ENCODE measurements at places on chromosomes 1 and 21. TPM values are rescaled to one million over a fixed set of nuclear protein-coding genes. Genes with fewer than 3 reads are reported as not detected.

DNA sequence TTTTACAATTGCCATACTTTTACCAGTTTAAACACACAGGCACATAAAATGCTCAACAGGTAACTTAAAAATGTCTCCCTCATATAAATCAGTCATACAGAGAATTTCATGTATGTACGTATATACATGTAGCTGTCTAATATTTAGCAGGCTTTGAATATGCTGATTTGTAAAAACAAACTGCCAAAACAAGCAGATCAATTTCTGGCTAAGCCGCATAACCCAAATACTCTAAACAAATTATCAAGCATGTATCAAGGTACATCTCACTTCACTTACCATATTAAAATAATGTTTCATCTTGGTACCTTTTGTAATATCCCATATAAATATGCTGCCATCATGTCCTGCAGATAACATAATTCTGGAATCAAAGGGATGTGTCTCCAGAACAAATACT, 43.8 kb downstream of the BRWD1 start:
- peaks cover 98% of the 10 kb centered on the region for H3K36me3 ChIP-seq
- DNase-seq = no peak
- H3K27ac ChIP-seq = no peak overlapping the region
- no peaks in the 10 kb centered on the region for H3K4me1 ChIP-seq

- H3K4me3 ChIP-seq = peak within 1 kb of the TSS; percentile 31
- DNase-seq = peak; percentile 93
- peaks cover 43% of the 10 kb centered on the region for H3K27me3 ChIP-seq
- no peak within 1 kb of the TSS for H3K27ac ChIP-seq
These were observed at the start of gene G0S2 for GRCh38 chr1:209674957-209675564. TSS of gene G0S2 (plus strand) at chr1:209675412. CDS start at chr1:209675685, 273 bp downstream.

DNA sequence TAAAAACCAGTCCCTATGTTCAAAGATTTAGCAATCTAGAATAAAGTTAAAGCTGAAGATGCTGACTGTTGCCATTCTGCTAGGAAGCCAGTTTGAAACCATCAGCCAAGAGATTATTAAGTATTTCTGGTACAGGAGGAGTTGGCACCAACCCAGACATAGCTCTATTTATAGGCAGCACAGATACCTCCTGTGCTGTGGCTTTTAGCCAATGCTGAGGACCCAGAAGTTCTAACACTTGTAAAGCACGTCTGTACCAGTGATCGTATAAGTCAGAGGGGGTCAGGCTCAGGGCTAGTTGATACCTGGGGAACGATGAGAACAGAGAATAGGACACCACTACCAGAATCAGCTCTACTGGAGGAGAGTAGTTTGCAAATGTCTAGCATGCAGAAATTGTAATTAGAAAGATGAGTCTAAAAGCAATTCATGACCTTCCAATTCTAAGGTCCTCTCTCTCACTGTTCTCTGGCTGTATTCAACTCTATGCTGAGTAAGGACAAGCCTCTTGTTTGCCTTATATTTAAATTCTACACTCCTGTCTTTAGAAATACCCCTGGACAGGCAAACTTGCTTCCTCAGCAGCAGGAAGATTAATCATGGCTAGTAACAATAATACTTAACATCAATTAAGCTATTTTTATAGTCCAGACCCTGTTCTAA, 96.8 kb upstream of the PALMD start:
- H3K4me3 ChIP-seq = no peak overlapping the region
- no peaks in the 10 kb centered on the region for H3K4me1 ChIP-seq
- no peaks in the 10 kb centered on the region for H3K36me3 ChIP-seq
- H3K27me3 ChIP-seq = no peaks in the 10 kb centered on the region
- H3K27ac ChIP-seq = no peak overlapping the region

DNA sequence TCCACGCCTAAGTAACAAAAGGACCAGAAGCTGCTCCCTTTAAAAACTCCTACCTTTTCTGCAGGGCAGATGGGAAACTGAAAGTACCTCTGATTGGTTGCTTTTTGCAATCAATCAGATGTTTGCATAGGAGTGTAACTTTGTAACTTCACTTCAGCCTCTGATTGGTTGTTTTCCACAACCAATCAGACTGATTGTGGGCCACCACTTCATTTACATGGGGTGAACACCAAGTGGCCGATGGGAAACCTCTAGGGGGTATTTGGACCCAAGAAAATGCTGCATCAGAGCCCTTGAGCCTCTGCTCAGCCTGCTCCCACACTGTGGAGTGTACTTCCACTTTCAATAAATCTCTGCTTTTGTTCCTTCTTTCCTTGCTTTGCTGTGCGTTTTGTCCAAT, 32.8 kb upstream of the CD1D start:
- peaks cover 3% of the 10 kb centered on the region for H3K4me1 ChIP-seq
- DNase-seq = no peak
- H3K4me3 ChIP-seq = no peak overlapping the region
- H3K27me3 ChIP-seq = peaks cover 6% of the 10 kb centered on the region
- H3K36me3 ChIP-seq = no peaks in the 10 kb centered on the region

- no peaks in the 10 kb centered on the region for H3K36me3 ChIP-seq
- H3K4me3 ChIP-seq = no peak overlapping the region
- H3K27me3 ChIP-seq = no peaks in the 10 kb centered on the region
These were observed 23.4 kb downstream of the PLEKHO1 start for GRCh38 chr1:150173141-150173585.

GRCh38 chr21:23162198-23162946, 2164.2 kb downstream of the NCAM2 start:
- no peak overlapping the region for H3K4me3 ChIP-seq
- H3K27me3 ChIP-seq = no peaks in the 10 kb centered on the region
- no peaks in the 10 kb centered on the region for H3K4me1 ChIP-seq
- no peak overlapping the region for H3K27ac ChIP-seq
- H3K36me3 ChIP-seq = no peaks in the 10 kb centered on the region

GRCh38 chr1:64019818-64020217, 183.6 kb upstream of the UBE2U start:
- DNase-seq = no peak
- no peaks in the 10 kb centered on the region for H3K4me1 ChIP-seq
- H3K4me3 ChIP-seq = no peak overlapping the region
- no peaks in the 10 kb centered on the region for H3K27me3 ChIP-seq
- peak overlapping the region; percentile 51 for H3K27ac ChIP-seq
- H3K36me3 ChIP-seq = no peaks in the 10 kb centered on the region

GRCh38 chr1:157734321-157734720, 33.8 kb upstream of the FCRL3 start:
- H3K27me3 ChIP-seq = no peaks in the 10 kb centered on the region
- no peaks in the 10 kb centered on the region for H3K36me3 ChIP-seq
- H3K27ac ChIP-seq = no peak overlapping the region
- H3K4me1 ChIP-seq = no peaks in the 10 kb centered on the region
- no peak for DNase-seq
- H3K4me3 ChIP-seq = no peak overlapping the region

DNA sequence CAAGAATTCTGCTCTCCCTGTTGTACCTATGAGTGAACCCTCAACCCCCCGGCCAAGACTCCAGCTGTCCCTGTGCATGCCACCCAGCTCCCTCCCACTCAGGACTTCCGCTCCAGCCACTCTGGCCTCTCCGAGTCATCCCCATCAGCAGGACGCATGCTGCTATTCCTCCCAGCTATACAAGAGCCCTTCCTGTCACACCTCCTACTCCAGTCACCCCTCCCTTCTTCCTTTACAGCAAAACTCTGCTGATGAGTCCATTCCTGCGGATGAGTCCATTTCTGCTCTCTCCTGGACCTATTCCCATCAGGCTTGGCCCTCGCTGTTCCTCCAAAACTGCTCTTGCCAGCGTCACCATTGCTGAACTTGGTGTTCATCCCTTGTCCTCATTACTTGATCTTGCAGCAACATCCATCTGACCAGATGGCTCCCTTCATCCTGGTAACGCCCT, 42.2 kb downstream of the H3-3A start:
- H3K36me3 ChIP-seq = no peaks in the 10 kb centered on the region
- peaks cover 19% of the 10 kb centered on the region for H3K4me1 ChIP-seq
- no peaks in the 10 kb centered on the region for H3K27me3 ChIP-seq
- H3K4me3 ChIP-seq = no peak overlapping the region

DNA sequence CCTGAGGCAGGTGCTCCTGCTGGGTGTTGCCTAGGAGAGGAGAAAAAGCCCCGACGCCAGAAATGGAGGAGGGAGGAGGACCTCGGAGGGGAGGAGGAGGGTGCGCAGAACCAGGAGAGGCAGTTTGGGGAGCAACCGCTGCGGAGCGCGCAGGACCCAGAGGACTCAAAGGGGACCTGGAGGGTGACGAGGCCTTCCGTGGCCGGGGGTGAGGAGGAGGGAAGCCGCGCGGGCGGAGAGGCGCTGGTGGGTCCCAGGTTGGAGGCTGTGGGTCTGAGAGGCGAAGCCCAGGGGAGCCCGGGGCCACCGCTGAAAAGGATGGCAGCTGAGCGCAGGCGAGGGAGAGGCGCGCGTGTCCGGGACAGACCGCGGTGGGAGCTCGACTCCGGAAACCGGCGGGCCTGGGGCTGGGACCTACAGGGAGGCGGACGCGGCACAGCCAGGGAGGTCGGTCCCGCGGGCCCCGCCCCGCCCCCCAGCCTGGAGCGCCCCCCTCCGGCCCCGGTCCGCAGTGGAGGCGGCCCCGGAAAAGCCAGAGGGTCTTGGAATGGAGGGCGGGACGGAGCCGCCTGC, 15.1 kb downstream of the RNF223 start:
- H3K27ac ChIP-seq = no peak overlapping the region
- H3K4me3 ChIP-seq = peak overlapping the region; percentile 51
- peaks cover 32% of the 10 kb centered on the region for H3K4me1 ChIP-seq
- H3K36me3 ChIP-seq = no peaks in the 10 kb centered on the region
- peaks cover 74% of the 10 kb centered on the region for H3K27me3 ChIP-seq

GRCh38 chr1:206587904-206588303, 24.4 kb downstream of the EIF2D start:
- H3K36me3 ChIP-seq = peaks cover 92% of the 10 kb centered on the region
- peaks cover 53% of the 10 kb centered on the region for H3K4me1 ChIP-seq
- no peaks in the 10 kb centered on the region for H3K27me3 ChIP-seq
- H3K4me3 ChIP-seq = no peak overlapping the region
- peak overlapping the region; percentile 3 for H3K27ac ChIP-seq

- H3K27ac ChIP-seq = peak overlapping the region; percentile 63
- H3K4me3 ChIP-seq = no peak overlapping the region
- peaks cover 63% of the 10 kb centered on the region for H3K4me1 ChIP-seq
- H3K36me3 ChIP-seq = no peaks in the 10 kb centered on the region
- no peak for DNase-seq
These were observed 865 bp upstream of the PTPN22 start for GRCh38 chr1:113872219-113872935.

GRCh38 chr21:31577271-31577670, 82.2 kb upstream of the SOD1 start:
- H3K36me3 ChIP-seq = no peaks in the 10 kb centered on the region
- no peaks in the 10 kb centered on the region for H3K4me1 ChIP-seq
- no peak for DNase-seq
- no peaks in the 10 kb centered on the region for H3K27me3 ChIP-seq

- no peaks in the 10 kb centered on the region for H3K36me3 ChIP-seq
- H3K4me3 ChIP-seq = no peak overlapping the region
- H3K4me1 ChIP-seq = no peaks in the 10 kb centered on the region
- H3K27ac ChIP-seq = no peak overlapping the region
- H3K27me3 ChIP-seq = no peaks in the 10 kb centered on the region
These were observed 149.4 kb downstream of the TRABD2B start for GRCh38 chr1:47847763-47848162.

DNA sequence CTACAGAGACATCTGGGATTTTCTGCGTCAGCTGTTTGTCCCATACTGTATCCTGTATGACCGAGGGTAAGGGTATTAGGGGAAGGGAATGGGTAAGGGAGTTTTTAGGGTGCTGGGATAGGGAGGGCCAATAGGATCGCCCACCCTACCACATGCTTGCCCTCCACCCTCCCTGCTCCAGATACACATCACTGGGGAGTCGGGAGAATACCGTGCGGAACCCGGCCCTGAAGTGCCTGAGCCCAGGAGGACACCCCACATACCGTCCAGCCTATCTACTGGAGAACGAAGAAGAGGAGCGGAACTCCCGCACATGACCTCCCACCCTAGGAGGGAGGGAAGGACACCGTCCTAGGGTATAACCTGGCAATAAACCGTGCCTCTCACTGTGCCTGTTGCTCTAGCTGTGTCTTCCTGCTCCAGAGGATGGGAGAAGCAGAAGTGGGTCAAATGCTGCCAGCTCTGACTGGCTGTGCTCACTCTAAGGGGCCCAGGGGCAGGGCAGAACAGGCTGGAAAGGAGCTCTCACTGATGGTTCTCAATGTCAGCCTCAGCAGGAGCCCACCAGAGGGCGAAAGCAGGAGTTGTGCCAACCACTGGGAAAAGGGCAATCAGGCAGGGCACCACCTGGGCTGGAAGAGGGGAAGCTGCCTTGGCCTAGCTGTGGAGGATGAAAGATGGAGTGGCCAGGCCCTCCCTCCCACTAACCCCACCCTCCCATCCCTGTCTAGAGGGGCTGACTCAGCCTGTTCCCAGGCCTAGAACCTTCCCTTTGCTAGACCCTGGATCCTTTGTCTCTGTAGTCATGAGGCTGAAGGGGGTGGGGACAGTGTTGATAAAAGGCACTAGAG, 440 bp upstream of the LENEP start:
- no peaks in the 10 kb centered on the region for H3K36me3 ChIP-seq
- H3K4me3 ChIP-seq = no peak overlapping the region
- no peaks in the 10 kb centered on the region for H3K27me3 ChIP-seq

DNA sequence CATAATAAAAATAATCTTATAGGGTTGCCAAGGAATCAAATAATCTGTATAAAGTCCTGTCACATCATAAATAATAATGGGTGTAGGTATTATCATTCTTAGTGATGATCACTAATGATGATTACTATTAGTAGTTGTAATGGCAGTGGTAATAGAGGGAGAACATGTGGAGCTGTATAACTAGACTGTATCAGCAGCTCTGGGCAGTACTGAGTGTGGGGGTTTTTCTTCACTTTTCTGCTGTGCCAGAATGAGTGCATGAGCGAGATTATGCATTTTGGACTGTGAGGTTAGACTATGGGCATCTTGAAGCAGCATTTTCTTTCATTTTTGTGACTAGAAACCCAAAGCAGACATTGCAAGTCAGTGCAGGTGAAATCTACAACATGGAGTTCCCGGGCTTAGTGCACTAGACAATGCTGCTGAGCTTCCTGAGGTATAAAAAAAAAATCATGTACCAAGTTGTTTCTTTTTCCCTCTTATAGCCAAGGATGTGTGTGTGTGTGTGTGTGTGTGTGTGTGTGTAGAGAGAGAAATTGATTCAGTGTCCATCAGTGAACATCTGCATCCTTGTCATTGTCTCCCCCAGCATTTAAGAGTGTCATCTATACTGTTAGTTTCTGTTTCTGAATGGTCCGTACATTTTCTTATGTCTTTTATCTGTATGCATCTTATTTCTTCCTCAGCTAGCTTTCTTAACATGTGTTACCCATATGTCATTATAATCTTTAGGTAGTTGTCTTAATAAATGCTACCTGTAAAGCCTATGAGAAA, 86.6 kb downstream of the GIPC2 start:
- no peak for DNase-seq
- no peak overlapping the region for H3K4me3 ChIP-seq
- no peak overlapping the region for H3K27ac ChIP-seq
- H3K36me3 ChIP-seq = no peaks in the 10 kb centered on the region
- no peaks in the 10 kb centered on the region for H3K27me3 ChIP-seq

- no peak overlapping the region for H3K27ac ChIP-seq
- H3K4me1 ChIP-seq = no peaks in the 10 kb centered on the region
- H3K36me3 ChIP-seq = no peaks in the 10 kb centered on the region
- no peak overlapping the region for H3K4me3 ChIP-seq
These were observed 359.8 kb downstream of the DUSP10 start for GRCh38 chr1:221381910-221382623.

The TDRD5 gene
- total RNA-seq = 0.50 TPM

The RBP7 gene
- 4.6 TPM for total RNA-seq

The NMNAT2 gene
- total RNA-seq = 1.1 TPM

The PSEN2 gene
- total RNA-seq = 24.8 TPM

The LIPI gene
- total RNA-seq = not detected
